CD14-positive monocyte (primary cell): ENCODE measurements at places on chromosomes 5 and 9.

DNA sequence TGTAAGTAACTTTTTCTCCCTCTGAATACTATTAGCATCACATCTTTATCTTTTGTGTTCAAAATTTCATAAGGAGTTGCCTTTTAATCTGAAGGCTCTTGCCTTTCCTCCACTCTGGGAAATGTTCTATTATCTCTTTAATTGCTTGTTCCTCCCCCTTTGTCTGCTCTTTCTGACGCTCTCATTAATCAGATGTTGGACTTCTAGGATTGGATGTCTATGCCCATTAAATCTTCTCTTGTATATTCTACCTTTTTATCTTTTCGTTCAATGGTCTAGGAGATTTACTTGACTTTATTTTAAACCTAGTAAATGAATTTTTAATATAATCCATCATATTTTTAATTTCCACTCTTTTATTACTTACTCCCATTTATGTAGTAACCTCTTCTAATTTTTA is 76.7 kb downstream of the MARCHF3 start:
- DNase-seq, result no peak

- no peak for DNase-seq
These were observed 46.4 kb upstream of the SELENOP start for GRCh38 chr5:42858031-42858643.

DNA sequence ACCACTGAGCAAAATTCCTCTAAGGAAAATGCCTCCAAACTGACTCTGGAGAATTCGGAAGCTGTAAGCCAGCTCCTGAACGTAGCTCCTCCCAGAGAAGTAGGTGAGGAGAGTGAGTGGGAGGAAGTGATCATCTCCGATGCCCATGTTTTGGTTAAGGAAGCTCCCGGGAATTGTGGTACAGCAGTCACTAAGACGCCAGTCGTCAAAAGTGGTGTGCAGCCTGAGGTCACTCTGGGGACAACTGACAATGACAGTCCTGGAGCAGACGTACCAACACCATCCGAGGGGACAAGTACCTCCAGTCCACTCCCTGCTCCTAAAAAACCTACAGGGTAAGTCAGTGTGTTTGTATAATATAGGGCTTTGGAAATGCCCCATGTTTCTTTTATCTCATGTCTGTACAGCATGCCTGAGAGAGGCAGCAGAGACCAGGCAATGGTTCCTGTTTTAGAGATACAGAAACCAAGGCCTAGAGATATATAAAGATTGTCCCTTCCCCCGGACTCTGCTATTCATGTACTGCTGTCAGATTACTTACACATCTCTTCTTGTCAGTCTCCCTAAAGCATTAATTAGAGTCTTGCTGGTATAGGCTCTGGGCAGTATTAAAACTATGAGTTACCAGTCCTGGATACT is 23.9 kb downstream of the HMGXB3 start:
- no peak for DNase-seq

- no peak for DNase-seq
These were observed 10.2 kb downstream of the SPRY4 start for GRCh38 chr5:142314606-142315005.

GRCh38 chr9:7369384-7369821 is 430.2 kb downstream of the DMAC1 start:
- no peak for DNase-seq

DNA sequence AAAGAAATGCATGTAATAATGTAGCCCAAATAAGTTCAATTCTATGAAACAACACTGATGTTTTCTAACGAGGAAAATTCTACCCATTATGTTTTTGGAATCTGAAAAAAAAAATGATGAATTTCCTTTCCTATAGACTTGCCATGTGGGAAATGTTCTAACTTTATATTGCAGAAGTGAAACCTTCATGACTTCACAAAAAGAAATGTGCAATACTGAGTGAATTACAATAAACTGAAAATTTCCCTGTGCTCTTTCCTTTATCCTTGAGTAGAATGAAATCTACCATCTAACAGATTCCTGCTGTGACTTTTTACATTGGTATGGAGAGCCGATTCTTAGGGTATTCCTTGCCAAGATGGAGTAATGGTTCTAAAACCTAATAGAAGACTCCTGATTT is 1622.5 kb downstream of the MAT2B start:
- peak; percentile 71 for DNase-seq

DNA sequence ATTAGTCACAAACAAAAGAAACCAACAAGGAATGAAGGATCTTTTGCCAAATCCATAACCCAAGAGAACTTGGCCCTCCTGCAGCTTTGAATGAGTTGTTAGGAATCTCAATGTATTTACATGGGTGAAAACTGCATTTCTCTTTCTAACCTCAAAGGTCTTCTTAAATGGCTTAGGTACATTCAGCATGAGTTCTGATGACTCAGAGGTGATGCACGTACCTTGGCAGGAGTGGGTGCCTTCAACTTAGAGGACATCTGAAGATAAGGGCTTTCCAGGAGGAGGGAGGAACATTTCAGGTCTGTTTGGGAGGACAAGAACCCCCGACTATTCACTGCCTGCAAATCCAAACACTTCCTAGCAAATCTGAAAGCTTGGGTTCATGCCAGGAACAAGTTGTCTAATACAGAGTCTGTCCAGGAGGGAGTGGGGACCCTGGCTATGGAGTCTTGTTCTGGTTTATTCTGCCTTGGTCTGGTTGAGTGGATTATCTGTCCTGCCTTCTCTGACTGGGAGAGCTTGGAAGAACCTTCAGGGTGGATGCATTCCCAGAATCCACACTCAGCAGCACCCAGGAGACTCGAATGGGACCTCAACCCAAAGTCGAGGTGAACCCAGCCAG is 65.7 kb downstream of the IRX2 start:
- no peak for DNase-seq

- no peak for DNase-seq
These were observed 303.1 kb upstream of the CDH6 start for GRCh38 chr5:30890377-30890776.
